ENCODE measurements at places on chromosomes 2 and 18.
A peak's percentile ranks its signal among the peaks of the same experiment; 100 is the strongest.

- no peak for DNase-seq
Observed at GRCh38 chr18:35467624-35468016, 30.1 kb downstream of the INO80C start.

- DNase-seq = no peak
Observed at GRCh38 chr2:201357221-201357620, at the start of gene FLACC1. TSS of gene FLACC1 (minus strand) at chr2:201357345. CDS start at chr2:201351404, 5,941 bp downstream.

DNA sequence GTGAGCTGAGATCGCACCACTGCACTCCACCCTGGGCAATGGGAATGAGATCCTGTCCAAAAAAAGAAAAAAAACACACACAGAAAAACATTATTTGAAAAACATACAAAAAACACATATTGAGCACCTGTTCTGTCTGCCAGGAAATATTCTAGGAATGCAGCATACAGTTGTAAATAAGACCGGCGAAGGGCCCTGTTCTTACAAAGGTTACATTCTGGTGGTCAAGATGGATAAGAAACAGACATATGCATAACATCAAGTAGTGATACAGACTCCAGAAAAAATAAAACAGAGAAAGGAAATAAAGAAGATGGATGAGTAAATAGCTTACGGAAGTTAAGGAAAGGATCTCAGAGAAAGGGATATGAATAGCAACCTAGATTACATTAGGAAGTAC, 159.8 kb downstream of the GALNT3 start:
- no peak for DNase-seq

GRCh38 chr18:48407358-48407757, 1.8 kb downstream of the ZBTB7C start:
- no peak for DNase-seq

GRCh38 chr2:230924470-230925341, at the start of gene GPR55:
TSS of gene GPR55 (minus strand) at chr2:230925242. CDS start at chr2:230910962, 14,280 bp downstream.
- DNase-seq = peak; percentile 64

DNA sequence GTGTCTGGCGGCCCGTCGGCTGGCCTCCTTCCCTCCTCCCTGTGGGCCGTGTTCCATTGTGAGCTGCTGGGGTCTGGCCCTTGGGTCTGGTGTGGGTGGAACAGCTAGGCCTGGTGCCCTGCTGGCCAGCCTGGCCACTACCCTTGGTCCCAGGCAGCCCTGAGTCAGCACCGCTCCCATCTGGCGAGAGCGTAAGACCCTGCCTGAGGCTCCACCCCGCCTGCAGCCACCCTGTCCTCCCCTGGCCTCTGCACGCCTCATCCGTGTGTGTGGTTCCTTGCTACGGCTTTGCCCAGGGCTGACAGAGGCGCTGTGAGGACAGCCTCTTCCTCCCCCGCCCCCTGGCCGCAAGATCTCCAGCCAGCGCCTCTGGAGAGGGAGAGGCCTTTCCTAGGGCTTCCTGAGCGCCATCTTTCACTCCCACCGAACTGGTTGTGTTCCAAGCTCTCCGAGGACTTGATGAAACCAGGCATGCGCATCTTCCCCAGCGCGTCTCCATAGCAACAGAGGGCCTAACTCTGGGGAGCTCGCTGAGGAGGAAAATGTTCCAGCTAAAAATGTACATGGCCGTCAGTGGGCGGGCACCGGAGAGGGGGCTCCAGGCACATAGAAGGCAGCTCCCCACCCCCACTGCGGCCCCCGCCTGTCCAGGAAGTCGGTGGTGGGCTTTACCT, 83.0 kb downstream of the STPG4 start:
- DNase-seq = no peak

GRCh38 chr2:128440666-128441340, 122.1 kb upstream of the HS6ST1 start:
- DNase-seq = no peak

DNA sequence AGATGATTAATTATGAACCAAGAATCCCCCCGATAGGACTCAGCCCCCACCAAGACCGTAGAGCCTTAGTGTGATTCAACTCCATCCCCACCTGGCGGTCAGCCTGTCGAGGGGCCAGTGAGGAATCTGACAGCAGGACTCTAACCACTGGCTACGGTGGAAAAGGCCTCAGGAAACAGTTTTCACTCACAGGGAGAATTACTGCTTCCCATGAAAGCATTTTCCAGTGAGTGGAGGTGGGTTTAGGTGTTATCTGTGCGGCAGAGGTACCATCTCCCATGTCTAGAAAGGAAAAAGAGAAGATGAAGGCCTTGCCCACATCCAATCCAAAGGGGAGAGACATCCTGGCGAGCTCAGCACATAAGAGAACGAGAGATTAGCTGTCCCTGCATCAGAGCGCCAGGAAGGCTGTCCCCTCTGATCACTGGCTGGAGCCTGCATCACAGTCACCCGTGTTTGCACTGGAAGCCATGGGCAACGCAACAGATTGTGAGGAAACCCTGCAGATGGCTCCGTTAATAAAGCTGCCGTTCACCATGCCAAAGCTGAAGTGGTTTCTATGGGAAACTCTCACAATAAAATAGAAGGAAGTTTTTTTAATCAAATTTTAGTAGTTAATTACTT, 22.3 kb downstream of the COX7A2L start:
- no peak for DNase-seq

DNA sequence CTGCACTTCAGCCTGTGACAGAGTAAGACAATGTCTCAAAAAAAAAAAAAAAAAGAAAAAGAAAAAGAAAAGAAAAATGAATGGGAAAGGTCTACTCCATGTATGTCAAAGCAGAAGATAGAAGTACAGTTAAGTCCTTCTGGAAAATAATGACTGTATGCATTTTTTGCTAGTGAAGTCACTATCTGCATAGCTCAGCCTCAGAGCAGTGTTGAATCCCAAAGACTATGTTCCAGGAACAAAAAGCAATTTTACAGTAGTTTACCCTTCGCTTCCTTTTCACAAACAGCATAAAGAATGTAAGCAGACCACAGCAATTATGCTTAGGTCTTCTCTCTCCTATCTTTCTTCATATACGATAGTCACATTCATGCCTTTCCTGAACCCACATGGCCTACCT, 497.4 kb downstream of the CMPK2 start:
- no peak for DNase-seq

- peak; percentile 11 for DNase-seq
Observed at GRCh38 chr2:56671973-56672569, 488.3 kb downstream of the CCDC85A start.

DNA sequence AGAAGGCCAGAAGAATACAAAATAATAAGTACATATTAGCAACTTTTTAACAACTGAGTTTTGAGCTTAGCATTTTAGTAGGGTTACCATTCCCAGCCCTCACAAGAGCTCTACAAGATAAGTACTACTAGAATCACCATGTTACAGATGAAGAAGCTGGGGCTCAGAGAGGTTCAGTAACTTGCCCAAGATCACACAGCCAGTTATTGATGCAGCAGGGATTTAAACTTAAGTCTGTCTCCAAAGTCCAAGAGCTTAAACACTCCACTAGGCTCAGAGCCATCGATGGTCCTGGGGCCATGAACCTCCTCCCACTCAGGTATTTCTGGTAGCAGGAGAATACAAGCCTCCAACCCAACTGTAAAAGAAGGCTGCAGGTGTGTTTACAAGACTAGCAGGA, 30.8 kb downstream of the TNS1 start:
- DNase-seq = no peak

GRCh38 chr18:45122506-45122905, 441.8 kb downstream of the SETBP1 start:
- DNase-seq = no peak

GRCh38 chr2:24049485-24050021, at the start of gene FKBP1B:
TSS of gene FKBP1B (plus strand) at chr2:24049741. CDS start at chr2:24049850, 109 bp downstream.
- DNase-seq = no peak

- no peak for DNase-seq
Observed at GRCh38 chr18:45962866-45963265, 4.3 kb downstream of the EPG5 start.

- no peak for DNase-seq
Observed at GRCh38 chr2:215773728-215774127, 239.6 kb downstream of the MREG start.

DNA sequence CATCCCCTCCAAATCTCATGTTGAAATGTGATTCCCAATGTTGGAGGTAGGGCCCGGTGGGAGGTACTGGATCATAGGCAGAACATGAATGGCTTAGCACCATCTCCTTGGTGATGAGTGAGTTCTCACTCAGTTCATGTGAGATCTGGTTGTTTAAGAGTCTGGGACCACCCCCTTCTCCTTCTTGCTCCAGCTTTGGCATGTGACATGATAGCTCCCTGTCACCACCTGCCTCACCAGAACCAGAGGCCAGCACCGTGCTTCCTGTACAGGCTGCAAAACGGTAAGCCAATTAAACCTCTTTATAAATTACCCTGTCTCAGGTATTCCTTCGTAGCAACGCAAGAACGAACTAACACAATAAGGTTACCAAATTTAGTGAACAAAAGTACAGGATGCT, 95.4 kb downstream of the ZBTB7C start:
- no peak for DNase-seq

DNA sequence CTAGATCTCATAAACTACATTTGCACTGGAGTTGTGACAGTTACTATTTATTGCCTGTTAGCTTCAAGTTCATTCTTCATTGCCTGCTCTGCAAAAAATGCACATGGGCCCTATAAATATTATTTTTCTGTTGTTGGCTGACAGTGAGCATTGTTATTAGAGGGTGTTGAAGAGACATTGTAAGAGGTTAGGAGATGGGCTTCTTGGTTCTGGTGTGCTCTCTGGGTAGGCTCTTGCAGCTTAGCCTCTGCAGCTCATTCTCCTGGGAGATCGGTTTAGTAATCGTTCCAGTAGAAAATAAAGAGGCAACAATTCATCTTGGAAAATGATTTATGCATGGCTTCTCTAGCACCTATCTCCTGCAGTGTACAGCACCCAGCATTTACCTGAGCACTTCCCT, 113.8 kb upstream of the SCN7A start:
- no peak for DNase-seq

- no peak for DNase-seq
Observed at GRCh38 chr2:109330056-109330455, 201.1 kb downstream of the SH3RF3 start.

DNA sequence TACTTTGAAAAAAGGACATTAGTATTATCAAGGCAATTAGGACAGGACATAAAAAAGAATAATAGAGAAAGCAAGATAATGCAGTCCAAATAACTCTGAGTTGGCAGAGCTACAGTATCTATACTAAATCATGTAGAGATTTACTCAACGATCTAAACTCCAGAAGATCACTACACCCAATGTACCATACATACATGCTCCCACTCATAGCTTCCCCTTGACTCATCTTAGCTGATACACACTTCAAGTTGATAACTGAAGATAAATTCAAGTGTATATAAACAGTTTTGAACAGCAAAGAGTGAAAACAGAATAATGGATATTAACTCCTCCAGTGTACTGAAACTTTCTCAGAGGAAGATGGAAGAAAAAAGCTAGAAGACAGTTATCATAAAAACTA, 78.5 kb downstream of the SESTD1 start:
- no peak for DNase-seq

DNA sequence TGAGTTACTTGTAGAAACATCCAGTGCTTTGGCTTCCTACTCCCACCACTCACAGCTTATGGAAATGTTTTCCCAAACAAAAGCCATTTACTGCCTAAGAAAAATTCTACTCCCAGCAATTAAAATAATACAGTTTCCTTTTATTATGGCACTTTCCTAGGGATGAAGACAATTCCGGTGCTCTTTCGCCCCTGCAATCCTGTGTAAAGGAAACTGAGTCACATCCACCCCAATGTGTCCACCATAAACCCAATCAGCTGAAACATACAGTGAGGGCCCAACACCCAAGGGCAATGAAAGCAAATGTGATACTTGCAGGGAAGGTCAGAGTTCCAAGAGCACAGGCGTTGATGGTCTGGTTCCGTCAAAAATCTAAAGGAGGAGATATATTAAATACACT, 62.0 kb upstream of the ST3GAL5 start:
- no peak for DNase-seq

GRCh38 chr2:69962986-69963730, 1.7 kb upstream of the ASPRV1 start:
- no peak for DNase-seq

DNA sequence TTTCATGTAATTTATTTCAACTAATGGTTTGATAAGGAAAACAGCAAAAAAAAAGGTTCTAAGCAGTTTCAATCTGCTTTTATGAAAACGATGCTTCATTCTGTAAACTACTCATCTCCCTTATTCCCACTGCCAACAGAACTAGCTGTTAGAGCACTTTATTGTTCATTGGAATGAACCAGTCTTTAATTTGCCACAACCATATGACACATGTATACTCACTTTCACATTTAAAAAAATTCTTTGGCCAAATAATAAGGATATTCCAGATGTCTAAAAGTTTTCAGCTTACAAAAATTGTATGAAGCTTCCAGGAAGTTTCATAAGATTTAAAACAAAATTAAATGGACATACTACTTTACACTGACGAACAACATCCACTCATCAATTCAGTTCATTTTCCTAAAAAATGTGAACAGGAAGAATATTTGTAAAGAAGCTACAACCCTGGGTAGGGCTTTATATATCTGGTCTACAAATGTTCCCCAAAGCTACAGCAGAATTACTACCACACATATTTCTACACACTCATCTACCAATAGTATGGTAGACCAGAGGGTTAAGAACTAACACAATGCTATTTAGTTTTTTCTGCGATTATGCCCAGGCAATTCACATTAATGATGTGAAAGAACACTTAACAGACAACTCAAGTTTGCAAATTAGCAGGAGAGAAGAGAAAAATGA, 37.7 kb downstream of the ZNF521 start:
- no peak for DNase-seq

DNA sequence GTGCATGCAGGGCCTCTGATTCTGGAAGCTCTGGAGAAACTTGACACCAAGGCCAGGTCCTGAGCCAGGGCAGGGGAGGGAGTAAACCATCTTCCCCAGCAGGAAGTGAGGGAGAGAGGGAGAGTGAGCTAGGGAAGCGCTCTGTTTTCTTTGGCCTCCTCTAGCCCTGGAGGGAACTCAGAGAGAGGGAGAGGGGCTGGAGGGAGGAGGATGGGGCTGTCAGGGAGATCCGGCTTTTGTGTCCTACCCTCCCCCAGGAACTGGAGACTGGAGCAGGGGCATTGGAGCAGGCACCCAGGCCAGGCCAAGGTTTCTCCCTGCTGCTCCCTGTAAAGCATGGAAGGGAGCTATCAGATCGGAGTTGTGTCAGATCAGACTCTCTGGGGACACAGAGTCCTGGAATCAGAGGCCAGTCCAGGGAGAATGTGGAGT, 22.7 kb upstream of the PKDCC start:
- DNase-seq = no peak

DNA sequence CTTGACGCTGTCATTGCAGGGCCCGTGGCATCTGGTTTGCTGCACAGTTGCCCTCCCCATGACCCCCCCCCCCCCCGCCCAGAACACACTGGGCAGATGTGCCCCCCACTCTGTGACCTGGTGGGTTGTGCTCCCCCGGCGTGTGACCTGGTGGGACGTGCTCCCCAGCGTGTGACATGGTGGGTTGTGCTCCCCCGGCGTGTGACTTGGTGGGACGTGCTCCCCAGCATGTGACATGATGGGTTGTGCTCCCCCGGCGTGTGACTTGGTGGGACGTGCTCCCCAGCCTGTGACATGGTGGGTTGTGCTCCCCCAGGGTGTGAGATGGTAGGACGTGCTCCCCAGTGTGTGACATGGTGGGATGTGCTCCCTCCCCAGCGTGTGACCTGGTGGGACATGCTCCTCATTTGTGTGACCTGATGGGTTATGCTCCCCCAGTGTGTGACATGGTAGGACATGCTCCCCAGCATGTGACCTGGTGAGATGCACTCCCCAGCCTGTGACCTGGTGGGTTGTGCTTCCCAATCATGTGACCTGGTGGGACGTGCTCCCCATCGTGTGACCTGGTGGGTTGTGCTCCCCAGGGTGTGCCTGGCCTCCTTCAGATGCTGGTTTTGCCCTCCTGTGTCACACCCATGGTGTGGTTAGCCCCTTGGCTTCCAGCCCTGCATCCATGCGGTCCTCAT, 213.7 kb downstream of the AGAP1 start:
- no peak for DNase-seq

All from RPMI8226 (cell line).